NCI-H187 treated with DMSO at 0.1 percent for 48 hours (cell line): ENCODE measurements at places on chromosomes 5 and 9.
A peak's percentile ranks its signal among the peaks of the same experiment; 100 is the strongest.

GRCh38 chr9:115625954-115626353 is 508.0 kb upstream of the TNC start:
- DNase-seq: no peak

DNA sequence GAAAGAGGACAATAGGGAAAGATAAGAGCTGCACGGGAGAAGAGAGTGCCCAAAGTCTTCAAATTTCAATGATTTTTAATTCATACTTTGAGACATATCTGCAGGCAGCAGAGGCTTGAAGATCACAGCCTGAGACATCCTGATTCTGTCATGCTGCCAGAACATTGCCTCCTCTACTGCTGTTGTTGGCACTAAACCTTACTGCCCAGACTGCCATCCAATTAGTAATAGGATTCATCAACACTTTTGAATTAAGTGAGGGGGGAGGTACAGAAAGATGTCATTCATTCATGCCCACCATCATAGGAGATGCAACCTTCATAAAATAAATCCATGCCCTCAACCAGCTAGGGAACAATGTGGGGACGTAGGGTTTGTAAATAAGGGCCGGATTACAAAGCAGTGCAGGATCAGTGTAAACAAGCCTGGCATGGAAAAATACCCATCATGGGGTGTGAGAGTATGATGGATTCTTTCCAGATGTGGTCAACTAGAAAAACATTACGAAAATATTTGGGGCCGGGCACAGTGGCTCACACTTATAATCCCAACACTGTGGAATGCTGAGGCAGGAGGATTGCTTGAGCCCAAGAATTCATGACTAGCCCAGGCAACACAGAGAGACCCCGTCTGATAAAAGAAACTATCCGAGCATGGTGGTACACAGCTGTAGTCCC is 122.1 kb upstream of the DAPK1 start:
- DNase-seq: no peak

DNA sequence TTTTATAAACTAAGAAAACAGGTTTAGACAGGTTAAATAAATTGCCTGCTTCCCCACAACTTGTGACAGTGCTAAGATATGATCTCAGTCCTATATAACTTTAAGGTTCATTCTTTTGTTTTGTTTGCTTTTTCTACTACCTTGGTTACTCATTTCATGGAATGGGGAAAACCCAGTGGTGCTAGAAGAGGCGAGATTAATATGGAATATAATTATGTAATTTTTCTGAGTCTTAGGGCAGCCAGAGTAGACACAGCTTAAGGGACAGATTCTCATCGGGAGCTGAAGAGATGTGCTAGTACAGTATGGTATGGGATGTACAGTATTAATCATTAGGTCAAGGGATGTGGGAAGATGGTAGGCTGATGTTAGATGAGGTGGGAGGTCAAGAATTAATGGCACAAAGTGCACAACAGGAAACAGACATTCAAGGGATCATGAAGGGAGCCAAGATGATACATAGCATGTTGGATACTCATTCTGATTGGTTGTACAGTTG is 6.2 kb downstream of the TRIM32 start:
- DNase-seq: no peak

- DNase-seq: no peak
These were observed 421.6 kb upstream of the PIK3R1 start for GRCh38 chr5:67793966-67794365.

GRCh38 chr5:16159636-16160035 is 20.0 kb downstream of the MARCHF11 start:
- DNase-seq: no peak

DNA sequence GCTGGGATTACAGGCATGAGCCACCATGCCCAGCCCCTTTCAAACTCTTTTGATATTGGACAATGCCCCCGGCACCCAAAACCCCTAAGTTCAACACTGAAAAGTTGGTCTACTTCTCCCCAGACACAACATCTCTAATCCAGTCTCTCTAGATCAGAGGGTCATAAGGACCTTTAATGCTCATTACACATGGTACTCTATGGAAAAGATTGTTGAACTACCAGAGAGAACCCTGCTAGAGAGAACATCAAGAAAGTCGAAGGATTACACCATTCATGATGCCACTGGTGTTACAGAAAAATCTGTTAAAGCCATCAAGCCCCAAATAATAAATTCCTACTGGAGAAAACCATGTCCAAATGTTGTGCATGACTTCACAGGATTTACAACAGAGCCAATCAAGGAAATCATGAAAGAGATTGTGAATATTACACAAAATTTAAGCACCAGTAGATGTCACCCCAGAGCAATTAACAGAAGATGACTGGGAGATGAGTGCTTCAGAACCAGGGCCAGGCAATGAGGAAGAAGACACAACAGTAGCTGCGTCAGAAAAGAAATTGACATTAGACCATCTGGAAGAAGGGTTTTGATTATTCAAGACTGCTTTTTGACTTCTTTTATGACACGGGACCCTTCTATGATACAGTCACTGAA is 28.3 kb upstream of the NIPAL4 start:
- peak; percentile 12 for DNase-seq

DNA sequence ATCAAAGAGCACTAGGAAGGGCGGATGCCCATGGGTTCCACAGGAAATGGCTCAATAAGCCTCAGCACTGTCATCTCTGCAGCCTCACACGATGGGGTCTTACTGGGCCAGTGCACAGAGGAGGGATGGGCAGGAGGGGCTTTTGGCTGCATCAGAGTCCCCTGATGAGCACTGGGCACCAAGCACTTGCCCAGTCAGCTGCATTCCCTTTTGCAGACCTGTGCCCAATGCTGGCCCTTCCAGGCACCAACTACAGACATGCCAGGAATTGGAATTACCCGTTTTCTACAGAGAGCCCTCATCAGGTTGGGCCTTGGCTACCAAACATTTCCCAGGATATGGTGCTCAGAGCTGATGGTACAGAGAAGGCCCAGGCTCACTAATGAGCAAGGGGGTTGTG is 182.5 kb downstream of the HSPA4 start:
- no peak for DNase-seq

DNA sequence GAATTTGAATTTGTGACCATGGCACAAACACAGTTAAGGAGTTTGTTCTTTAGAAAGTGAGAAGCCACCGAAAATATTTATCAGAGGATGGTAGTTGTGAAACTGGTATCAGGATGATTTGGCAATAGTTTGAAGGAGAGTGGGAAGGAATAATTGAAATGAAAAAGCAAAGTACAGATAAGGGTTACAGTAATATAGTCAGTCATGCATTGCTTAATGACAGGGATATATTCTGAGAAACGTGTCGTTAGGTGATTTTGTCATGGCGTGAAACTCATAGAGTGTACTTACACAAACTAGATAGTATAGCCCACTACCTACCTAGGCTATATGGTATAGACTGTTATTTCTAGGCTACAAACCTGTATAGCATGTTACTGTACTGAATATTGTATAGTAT is 84.2 kb downstream of the GPBP1 start:
- no peak for DNase-seq

GRCh38 chr5:167701051-167701450 is 590.4 kb upstream of the WWC1 start:
- no peak for DNase-seq

GRCh38 chr5:132525299-132525724 is 18.0 kb downstream of the IL5 start:
- DNase-seq: no peak

GRCh38 chr9:16052757-16053530 is 500.1 kb downstream of the CCDC171 start:
- DNase-seq: no peak

DNA sequence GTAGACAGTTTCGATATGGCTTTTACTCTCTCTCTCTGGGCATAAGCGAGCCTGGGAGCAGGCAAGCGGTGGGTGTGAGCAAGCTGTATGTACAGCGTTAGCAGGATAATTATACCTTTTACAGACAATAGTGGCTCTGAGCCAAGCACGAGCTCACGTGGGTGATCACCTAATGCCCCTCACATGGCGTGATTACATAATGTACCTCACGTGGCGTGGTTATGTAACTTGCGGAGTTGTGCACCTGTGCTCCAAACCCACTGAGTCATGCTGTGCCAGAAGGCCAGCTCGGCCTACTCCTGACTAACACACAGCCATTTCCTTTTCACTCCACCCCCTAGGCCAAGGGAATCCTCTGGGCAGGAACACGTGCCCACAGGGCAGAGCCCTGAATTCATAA is 797.2 kb downstream of the EFNA5 start:
- no peak for DNase-seq

- no peak for DNase-seq
These were observed 8.2 kb downstream of the TENT4A start for GRCh38 chr5:6721442-6721841.

- no peak for DNase-seq
These were observed 16.4 kb downstream of the RAB14 start for GRCh38 chr9:121185178-121185745.

DNA sequence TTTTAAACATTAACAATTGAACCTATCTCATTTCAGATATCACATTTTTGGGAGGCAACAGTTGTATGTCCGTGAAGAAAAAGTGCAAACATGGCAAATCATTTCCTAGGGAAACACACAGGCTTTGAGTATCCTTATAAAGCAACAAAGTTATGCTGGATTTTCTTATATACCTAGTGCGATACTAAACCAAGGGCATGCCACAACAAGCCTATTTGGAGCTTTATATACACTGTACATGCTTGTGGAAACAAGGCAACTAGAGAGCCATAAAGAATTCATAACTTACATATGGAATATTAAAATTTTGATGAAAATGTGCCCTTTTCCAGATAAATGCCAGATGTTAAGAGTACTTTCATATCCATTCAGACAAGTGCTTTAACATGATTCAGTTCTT is 191.4 kb downstream of the DCP2 start:
- DNase-seq: no peak

DNA sequence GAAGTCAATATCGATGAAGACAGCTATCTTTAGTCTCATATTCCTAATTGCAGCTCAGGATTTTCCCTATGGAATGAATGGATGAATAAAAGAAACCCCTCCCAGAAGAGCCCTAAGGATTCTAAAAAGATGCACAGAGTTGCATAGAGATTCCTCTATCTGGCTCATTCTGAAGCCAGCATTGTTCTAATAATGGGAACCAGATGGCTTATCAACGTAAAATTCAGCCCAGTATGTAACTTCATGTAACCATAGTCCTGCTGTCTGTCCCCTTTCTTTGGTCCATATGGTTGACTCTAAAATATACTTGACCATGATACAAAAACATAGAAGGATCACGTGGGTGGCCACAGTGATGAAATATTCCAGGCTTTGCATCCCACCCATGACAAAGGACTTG is 508.6 kb downstream of the RASEF start:
- DNase-seq: no peak

DNA sequence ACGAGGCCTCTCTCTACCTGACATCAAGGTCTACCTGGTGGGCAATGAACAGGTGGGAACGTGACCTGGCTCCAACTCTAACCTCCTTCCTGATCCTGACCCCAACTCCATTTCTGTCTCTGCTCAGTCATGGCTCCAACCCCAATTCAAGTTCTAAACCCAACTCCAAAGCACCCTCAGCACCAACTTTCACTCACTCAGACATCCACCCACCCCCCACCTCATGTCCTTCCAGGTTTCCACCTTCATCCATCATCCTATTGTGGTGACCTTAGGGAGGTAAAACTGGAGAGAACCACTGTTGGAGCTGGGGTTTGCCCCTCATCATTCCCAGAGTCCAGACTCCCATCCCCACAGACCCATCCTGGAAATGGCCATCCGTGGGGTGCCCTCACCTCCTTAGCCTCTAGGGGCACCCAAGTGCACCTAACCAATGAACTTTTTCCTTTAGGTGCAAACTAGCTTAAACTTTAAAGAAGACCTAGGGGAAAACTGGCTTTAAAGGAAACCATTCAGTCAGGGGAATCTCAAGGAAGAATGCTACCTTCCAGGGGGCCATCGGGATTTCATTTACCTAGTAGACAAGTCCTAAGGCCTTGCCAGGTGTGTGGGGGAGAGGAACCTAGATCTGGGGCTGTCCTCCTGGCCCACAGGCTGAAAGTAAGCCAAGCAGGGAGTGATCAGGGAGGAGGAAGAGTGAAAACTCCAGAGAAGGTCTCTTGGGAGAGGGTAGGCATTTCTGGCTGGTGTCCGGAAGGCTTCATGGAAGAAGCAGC is 11.3 kb downstream of the RGS14 start:
- no peak for DNase-seq

DNA sequence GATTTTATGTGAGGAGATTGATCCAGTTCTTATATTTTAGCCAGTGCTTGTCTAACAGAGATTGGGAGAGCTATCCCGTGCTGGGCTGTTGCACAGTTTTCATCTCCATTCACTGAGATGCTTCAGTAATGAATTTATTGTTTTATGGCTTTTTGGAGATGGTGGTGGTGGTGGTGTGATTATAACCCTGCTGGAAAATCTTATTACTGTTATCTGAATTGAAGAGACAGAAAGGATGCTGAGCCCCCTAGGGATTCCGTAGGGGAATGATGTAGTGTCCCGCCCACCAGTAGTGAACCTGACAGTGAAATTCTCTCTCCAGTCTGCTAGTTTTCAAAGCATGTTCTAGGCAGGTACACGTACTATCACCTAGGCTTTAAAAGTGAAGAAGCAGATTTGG is 1.9 kb downstream of the RAI14 start:
- DNase-seq: no peak

GRCh38 chr9:86577420-86578333 is 223.5 kb upstream of the TUT7 start:
- DNase-seq: no peak

DNA sequence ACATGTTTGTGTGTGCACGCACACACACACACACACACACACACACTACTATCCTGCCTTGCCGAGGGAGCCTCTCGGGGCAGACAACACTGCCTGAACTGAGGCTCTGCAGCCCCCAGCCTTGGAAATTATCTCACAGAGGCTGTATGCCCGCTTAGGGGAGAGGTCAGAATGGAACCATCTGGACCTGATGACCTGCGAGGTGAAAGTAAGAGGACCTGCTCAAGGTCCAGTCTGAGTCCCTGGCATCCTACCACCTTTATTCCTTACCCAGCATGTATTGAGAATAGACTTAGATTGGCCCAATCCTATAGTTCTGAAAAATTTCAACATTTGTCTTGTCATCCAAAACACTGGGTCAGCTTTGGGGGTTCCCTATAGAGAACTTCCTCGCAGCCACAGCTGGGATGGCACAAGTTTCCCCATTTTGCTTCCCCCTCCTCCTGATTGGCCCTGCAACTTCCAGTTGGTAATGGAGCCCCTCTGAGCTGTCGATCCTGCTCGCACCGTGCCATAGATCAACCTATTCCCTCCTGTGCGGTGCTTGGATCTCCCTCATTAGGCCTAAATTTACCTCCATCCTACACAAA is 10.2 kb downstream of the MVB12B start:
- DNase-seq: no peak

- DNase-seq: no peak
These were observed 60.5 kb downstream of the CDC42SE2 start for GRCh38 chr5:131324303-131324702.

- DNase-seq: no peak
These were observed 237.7 kb upstream of the KLF4 start for GRCh38 chr9:107727086-107727780.

- peak; percentile 49 for DNase-seq
These were observed 450.2 kb upstream of the ZNF608 start for GRCh38 chr5:125196481-125197111.

GRCh38 chr5:178765753-178766300 is 35.4 kb upstream of the ZNF354A start:
- DNase-seq: no peak
